Mesothelial cell of epicardium (in vitro differentiated cells): ENCODE measurements at places on chromosomes 11 and 22.

- peaks cover 3% of the 10 kb centered on the region for H3K4me1 ChIP-seq
- H3K4me3 ChIP-seq: no peak overlapping the region
- no peak overlapping the region for H3K27ac ChIP-seq
- no peak for DNase-seq
- no peaks in the 10 kb centered on the region for H3K36me3 ChIP-seq
Observed at GRCh38 chr11:122004446-122004845, 111.6 kb downstream of the BLID start.

- H3K27me3 ChIP-seq: peaks cover 38% of the 10 kb centered on the region
- H3K4me3 ChIP-seq: no peak overlapping the region
- no peak for DNase-seq
- no peaks in the 10 kb centered on the region for H3K4me1 ChIP-seq
- no peaks in the 10 kb centered on the region for H3K36me3 ChIP-seq
- H3K27ac ChIP-seq: no peak overlapping the region
Observed at GRCh38 chr11:132137981-132138313, 767.5 kb downstream of the NTM start.

GRCh38 chr22:37275622-37276021 lies 6.7 kb upstream of the CYTH4 start:
- H3K27ac ChIP-seq: no peak overlapping the region
- no peak for DNase-seq
- peaks cover 30% of the 10 kb centered on the region for H3K27me3 ChIP-seq
- no peaks in the 10 kb centered on the region for H3K36me3 ChIP-seq

DNA sequence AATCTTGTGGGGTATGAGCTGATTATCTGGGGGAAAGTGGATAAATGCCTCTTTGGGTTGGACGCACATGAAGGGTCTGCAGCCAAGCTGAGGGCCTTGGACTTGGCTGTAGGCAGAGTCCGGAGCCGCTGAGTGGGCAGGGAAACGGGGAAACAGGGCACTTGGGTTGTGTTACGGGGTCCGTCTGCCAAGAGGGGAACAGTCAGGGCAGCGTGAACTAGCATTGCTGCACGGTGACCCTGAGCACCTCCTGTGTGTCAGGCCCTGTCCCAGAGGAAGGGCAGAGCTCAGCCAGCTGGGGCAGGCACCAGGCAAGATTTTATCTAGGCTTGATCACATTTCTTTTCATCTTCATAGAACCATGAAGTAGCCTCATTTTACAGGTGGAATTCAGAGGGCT lies 11.9 kb downstream of the FAM83F start:
- no peaks in the 10 kb centered on the region for H3K36me3 ChIP-seq
- H3K27ac ChIP-seq: no peak overlapping the region
- peaks cover 49% of the 10 kb centered on the region for H3K4me1 ChIP-seq
- H3K27me3 ChIP-seq: peaks cover 3% of the 10 kb centered on the region
- H3K4me3 ChIP-seq: no peak overlapping the region

DNA sequence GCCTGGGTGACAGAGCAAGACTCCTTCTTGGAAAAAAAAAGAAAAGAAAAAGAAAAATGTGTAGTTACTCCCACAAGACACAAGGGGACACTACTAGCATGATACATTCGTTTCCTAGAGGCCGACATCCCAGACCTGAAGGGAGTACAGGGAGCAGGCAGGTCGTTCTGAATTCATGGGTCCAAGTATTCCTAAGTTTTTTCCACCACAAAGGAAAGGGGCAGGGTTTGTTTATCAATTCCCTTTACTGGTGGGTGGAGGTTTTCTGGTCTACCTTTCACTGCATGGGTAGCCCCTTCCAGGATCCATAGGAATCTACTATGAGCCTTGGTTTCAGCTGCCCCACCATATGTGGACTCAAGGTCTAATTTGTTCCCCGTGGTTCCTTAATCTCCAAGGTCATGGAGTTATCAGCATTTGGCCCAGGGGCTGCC lies 11.8 kb downstream of the TIGD3 start:
- H3K4me1 ChIP-seq: peaks cover 6% of the 10 kb centered on the region
- no peak overlapping the region for H3K4me3 ChIP-seq
- H3K27ac ChIP-seq: no peak overlapping the region
- no peaks in the 10 kb centered on the region for H3K36me3 ChIP-seq

DNA sequence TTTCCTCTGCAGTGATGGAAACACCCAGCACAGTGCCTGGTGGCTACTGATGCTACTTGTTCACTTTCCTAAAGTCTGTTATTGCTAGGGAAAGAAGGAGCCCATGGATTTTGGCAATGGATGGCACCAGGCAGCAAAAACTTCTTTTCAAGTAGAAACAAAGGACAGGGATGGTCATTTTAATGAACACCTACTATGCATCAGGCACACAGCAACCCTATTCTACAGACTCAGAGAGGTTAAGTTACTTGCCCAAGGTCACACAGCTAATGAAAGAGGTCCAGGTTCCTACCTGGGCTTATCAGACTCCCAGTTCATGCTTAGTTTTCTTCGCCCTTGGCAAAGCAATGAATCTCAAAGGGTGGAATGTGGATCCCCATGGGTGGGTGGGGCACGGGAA lies 36.9 kb upstream of the CD82 start:
- no peak overlapping the region for H3K27ac ChIP-seq
- peaks cover 30% of the 10 kb centered on the region for H3K4me1 ChIP-seq
- H3K4me3 ChIP-seq: no peak overlapping the region
- peaks cover 3% of the 10 kb centered on the region for H3K27me3 ChIP-seq
